ENCODE measurements at places on chromosomes 12 and 14. TPM values are rescaled to one million over a fixed set of nuclear protein-coding genes. Genes with fewer than 3 reads are reported as not detected.
A peak's percentile ranks its signal among the peaks of the same experiment; 100 is the strongest.

- no peak for DNase-seq
Observed at GRCh38 chr12:70843363-70843762, 77.2 kb downstream of the PTPRR start.

DNA sequence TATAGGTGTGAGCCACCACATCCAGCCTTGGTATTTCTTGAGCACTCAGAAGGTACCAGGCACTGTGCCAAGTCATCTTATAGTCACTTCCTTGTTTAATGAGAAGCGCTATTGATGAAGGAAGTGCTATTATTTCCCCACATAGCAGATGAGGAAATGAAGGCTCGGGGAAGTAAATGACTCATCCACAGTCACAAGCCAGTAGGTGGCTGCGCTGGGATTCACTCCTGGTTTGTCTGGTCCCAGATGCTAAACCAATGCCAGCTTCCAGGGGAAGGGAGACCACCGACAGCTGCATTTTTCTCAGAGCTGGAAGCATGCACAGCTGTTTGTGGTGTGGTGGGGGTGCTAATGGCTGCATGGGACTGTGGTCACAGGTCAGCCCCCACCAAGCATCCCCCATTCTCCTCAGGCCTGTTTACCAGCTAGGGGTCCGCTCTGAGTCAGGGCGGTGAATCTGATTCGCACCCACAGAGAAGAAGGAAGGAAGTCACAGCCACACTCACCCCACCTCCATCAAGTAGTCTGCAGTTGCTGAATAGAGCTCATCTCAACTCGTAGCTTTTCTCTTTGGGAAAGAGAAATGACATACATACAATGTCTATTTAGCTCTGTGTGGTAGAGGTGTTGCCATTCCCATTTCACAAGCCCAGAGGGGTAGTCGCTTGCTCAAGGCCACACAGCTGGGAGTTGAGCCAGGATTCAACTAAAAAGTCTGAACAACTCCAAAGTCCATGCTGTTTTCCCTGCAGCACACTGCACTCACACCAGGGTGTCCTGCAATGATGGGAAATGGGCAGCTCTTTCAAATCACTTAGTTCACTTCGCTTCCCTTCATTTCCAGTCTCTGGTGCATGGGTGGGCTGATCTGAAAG lies 6.3 kb upstream of the LTBP2 start:
- DNase-seq = peak; percentile 88

DNA sequence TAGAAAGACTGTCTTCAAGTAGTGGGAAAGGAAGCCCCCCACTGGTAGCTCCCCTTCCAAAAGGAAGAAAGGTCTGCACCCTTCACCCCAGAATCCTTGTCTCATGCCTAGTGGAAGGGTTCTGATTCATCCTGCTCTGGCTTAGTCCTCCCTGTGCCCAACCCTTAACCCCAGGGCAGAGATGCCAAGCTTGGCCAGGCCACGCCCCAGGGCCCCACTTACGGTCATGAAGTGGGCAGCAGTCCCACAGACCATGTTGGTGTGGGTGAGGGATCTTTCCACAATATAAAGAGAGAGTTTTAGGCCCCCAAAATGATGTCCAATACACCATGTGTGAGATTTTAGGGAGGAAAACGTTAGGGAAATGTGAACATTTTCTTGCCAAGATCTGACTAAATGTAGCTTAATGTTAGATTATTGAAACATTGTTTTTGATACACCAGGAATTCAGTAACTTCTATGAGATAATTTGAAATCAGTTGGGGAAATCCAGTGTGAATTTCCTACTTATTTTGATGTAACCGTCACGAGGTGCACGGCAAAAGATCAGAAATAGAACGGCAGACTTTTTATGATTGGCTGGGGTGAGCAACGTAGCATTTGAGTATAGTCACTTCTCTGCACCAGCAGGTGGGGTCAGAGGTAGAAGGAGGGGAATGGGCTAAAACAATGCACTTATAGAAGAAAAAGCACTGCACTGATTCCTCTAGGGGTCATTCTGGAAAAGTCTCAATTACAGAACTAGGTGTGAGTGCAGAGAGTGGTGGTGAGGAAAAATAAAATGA lies 8.2 kb upstream of the SSPN start:
- DNase-seq = no peak

ZDHHC22 gene
- not detected for total RNA-seq

DNA sequence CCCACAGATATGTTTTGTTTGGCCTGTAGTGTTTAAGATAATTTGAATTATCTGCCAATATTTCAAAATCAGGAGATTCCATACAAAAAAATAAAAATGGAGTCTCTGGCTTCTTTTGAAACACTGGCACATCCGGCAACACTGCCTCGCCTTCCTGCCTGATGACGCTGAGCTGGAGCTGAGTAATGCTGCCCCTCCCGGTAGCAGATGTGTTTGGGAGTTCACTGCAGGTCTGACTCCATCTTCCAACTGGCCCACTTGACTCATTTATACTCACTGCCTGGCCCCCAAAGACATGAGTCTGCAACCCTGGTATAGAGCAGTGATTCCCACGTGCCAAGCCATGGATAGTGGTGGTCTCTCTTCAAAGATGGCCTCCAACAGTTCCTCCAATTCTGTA lies 7.4 kb downstream of the CIT start:
- peak; percentile 93 for DNase-seq

DNA sequence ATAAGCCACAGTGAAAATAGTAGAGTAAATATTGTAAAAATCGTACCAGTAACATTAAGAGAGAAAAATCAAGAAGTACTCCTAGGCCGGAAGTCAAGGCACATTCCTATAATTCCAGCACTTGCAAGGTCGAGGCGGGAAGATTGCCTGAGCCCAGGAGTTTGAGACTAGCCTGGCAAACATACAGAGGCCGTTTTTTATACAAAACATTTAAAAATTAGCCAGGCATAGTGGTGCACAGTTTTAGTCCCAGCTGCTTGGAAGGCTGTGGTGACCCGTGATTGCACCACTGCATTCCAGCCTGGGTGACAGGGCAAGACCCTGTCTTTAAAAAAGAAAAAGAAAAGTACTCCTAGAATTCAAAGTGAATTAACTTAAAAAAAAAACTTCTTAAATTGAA lies 341.8 kb downstream of the C12orf50 start:
- DNase-seq = peak; percentile 9

- DNase-seq = no peak
Observed at GRCh38 chr12:96810057-96810456, 97.0 kb upstream of the NEDD1 start.

DNA sequence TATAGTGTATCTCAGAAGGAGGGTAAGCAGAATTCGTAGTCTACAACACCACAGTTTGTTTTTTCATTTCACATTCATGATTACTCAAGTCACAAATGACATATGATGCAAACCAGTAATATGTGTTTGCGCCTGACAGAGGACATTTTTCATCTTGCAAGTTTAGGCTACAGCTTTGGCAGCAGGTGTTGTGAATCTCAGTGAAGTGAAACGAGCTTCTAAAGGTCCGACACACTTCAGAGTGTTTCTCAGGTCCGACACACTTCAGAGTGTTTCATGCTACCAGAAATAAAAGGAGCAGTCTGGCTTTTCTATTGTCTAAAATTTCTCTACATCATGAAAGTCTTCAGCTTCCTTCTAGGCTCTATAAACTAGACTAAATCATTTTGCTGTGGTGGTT lies 22.7 kb downstream of the CLEC14A start:
- DNase-seq = no peak

DNA sequence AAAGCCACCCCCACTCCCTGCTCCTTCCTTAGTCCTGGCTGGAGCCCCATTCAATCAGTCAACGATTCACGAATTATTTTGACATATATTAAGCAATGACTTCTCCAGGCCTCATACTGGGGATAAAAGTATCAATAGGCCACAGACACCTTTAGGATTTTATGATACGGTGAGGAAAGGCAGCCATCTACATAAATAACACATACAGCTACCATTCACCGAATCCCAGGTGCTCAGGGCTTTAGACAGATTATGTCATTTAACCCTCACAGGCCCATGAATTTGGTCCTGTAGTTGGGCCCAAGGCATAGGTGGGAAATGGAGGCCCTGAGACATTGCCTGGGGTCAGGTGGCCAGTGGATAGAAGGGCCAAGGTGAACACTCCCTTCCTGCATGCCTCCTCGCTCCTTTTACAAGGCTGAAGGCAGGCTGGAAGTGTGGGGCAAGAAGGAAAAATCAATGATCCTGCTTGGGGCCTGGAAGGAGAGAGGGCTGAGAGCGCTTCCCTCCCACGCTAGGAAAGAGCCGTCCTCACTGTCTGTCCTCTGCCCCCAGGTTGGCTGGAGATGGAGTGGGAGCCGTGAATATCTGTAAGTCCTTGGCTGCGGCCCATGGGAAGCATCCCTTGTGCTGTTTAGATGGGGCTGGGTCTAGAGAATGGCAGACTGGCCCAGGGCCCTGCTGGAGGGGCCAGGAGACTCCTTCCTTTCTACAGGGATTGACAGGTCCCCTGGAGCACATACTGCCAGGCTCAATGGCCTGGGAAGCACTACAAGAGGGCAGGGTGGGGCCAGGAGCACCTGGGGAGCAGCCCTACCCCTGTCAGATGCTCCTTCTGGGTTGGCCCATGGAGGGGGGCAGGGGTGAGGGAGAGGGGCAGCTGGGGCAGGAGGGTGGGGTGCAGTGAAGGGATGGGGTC lies 14.8 kb downstream of the KRT7 start:
- DNase-seq = no peak
